ENCODE measurements at places on chromosomes 3 and 15.

- no peak for DNase-seq
Measured at GRCh38 chr15:22969489-22969888, 10.7 kb downstream of the CYFIP1 start.

DNA sequence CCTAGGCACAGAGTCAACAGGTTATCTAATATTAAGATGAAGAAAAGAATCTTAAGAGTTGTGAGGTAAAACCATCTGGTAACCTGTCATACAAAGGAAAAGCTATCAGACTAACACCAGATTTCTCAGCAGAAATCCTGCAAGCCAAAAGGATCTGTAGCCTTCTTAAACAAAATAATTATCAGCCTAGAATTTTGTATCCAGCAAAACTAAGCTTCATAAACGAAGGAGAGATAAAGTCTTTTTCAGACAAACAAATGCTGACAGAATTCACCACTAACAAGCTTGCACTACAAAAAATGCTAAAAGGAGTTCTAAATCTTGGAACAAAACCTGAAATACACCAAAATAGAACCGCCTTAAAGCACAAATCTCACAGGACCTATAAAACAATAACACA is 9.9 kb upstream of the IGSF11 start:
- no peak for DNase-seq

DNA sequence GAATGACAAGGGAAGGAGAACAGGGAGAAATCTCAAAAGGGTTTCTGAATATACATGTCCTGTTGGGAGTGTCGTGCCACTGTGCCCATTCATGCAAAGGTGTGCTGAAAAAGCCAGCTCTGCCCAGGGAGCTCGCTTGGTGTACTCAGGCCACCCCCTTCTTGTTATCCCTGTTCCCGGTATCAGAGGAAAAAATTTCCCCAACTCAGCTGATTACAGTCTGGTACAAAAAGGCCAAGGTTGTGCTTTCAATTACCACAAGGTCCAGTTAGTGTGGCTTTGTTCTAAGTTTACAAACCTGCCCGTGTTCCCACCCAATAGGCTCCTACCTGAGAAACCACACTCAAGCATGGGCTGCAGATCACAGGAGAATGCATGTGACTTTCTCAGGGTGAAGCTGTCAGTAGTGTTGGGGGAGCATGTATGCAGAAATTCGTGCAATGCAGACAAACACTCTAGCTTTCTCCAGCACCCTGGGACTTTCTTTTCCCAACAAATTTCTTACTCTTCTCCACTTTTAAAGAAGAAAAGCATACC is 648.5 kb downstream of the NR2F2 start:
- DNase-seq = no peak

GRCh38 chr3:56254835-56255234 is 213.4 kb downstream of the ERC2 start:
- no peak for DNase-seq

DNA sequence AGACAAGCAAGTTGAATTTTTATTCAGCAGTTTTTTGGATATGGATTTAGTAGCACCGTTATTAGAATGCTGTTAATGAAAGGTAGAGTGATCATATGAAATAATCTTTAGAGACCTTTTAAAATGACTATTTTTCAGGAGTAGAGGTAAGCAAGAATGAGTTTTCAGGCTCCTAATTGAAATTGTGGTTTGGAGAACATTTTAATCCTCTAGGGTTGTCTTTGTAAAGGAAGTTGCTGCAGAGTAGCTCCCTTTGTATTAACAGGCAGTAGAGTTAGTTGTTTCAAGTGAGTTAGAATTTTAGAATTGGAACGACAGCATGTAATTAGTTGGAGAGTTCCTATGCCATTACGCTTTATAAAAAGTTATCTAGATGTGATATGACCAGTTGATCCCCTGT is 27.2 kb upstream of the EDEM1 start:
- DNase-seq = no peak

- no peak for DNase-seq
Measured at GRCh38 chr15:92377083-92377789, 16.4 kb upstream of the ST8SIA2 start.

DNA sequence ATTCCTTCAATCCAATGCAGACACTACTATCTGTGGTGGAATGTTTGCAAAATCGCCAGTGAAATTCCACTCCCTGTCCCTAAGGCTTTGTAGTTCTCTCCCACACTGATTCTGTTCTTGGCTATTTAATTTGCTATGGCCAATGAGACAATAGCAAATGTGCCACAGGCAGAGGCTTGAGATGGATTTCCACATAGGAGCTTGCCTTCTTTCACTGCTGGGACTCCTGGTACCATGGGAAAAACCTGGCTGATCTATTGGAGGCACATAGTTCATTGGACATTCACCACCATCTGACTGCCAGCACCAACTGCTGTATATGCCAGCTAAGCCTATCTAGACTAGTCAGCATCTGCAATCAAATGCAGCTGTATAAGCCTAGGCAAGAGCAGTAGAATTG is 103.8 kb downstream of the NR1D2 start:
- DNase-seq = no peak

DNA sequence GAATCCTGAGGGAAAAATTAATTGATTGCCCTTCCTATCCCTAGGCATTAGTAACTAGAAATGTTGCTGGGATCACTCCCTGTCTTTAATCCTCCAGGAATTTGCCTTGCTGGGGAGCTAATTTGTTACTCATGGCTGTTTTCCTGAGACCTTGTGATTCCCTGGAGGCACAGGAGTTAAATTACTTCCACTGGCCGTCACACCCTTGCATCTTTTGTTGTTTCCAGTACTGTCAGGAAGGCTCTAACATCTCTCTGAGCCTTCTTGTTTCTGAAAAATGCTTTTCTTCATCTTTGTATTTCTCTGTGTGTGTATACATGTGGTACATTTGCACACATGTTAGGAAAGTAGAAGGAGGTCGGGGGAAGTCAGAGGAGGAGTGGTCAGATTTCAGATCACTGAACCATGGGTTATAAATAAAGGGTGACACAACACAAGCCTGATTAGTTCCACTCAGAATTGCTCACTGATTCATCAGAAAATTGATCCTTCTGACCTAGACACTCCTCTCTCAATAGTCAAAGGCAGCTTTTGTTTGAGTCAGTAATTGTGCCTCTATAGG is 23.5 kb upstream of the LRRFIP2 start:
- DNase-seq = no peak

Data from GM10248 (cell line).